HFFc6 (cell line): ENCODE measurements at places on chromosomes 3 and 15. TPM values are rescaled to one million over a fixed set of nuclear protein-coding genes. Genes with fewer than 3 reads are reported as not detected.

DNA sequence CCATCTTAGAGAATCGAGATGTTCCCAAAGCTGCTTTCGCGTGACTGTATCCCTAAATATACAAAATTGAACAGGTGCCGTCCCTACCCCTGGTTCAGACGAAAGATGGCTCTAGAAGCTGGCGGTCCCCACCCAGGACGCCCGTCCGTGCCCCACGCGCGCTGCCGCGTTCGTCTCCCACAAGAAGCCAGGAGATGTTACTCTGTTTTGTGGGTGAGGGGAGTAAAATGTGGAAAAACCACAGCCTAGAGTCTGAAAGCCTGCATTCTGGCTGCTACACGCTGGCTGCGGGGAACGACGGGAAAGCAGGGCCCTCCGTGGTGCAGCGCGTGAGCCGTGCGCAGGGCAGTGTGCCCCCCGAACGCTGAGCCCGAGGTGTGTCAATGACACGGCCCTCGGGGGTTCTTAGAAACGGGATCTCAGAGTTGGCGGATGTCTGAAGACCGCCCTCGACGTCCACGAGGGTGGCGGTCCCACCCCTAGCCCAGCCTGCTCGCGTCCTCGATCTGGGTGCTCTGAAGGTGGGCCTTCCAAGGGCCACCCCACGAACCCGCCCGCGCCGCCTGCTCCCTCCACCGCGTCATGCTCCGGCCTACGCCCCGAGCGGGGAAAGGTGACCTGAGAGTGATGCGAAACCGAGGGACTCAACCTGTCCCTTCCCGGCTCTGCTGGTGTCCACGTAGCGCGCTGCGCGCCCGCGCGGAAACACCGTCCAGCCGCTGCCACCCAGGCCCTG, 95.6 kb downstream of the OCA2 start:
- peaks cover 2% of the 10 kb centered on the region; the same call in 1 of the 2 replicates for H3K27me3 ChIP-seq
- DNase-seq, result no peak
- no peaks in the 10 kb centered on the region for H3K4me1 ChIP-seq
- peaks cover 6% of the 10 kb centered on the region for H3K36me3 ChIP-seq

GRCh38 chr3:74883690-74884089, 269.2 kb upstream of the CNTN3 start:
- no peaks in the 10 kb centered on the region for H3K4me1 ChIP-seq
- H3K4me3 ChIP-seq, result no peak overlapping the region
- DNase-seq, result peak; percentile 27
- H3K27ac ChIP-seq, result no peak overlapping the region

- H3K27ac ChIP-seq, result no peak overlapping the region
- no peak overlapping the region for H3K4me3 ChIP-seq
- DNase-seq, result no peak
- no peaks in the 10 kb centered on the region; the same call in 1 of the 2 replicates for H3K4me1 ChIP-seq
- peaks cover 29% of the 10 kb centered on the region for H3K27me3 ChIP-seq
Measured at GRCh38 chr3:129353589-129353941, 74.9 kb downstream of the EFCAB12 start.

- H3K27ac ChIP-seq, result no peak overlapping the region
- DNase-seq, result no peak
- peaks cover 7% of the 10 kb centered on the region; the same call in 1 of the 2 replicates for H3K27me3 ChIP-seq
- H3K4me3 ChIP-seq, result no peak overlapping the region
Measured at GRCh38 chr3:71857956-71858355, 73.0 kb upstream of the PROK2 start.

DNA sequence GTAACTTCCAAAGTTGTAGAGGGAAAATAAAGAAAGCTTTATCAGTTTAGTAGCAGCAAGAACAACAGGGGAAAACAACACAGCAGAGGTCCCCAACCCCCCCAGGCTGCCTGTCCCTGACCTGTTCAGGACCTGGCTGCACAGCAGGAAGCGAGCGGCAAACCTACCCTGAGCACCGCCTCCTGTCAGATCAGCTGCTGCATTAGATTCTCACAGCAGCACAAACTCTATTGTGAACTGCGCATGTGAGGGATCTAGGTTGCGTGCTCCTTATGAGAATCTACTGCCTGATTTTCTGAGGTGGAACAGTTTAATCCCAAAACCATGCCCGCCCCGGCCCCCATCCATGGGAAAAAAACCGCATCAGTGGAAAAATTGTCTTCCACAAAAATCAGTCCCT, 40.3 kb downstream of the USP50 start:
- H3K27me3 ChIP-seq, result peaks cover 2% of the 10 kb centered on the region
- DNase-seq, result no peak
- H3K4me3 ChIP-seq, result no peak overlapping the region
- no peak overlapping the region for H3K27ac ChIP-seq
- no peaks in the 10 kb centered on the region for H3K4me1 ChIP-seq
- no peaks in the 10 kb centered on the region for H3K36me3 ChIP-seq

- no peak overlapping the region for H3K4me3 ChIP-seq
- H3K27me3 ChIP-seq, result no peaks in the 10 kb centered on the region; the same call in 1 of the 2 replicates
- H3K4me1 ChIP-seq, result no peaks in the 10 kb centered on the region
- H3K36me3 ChIP-seq, result peaks cover 27% of the 10 kb centered on the region
- DNase-seq, result no peak
Measured at GRCh38 chr3:38533285-38533976, 37.3 kb downstream of the EXOG start.

UCN2 gene
- total RNA-seq, result 3.6 to 5.7 TPM (median 4.5 TPM) in 3 replicates

FMN1 gene
- total RNA-seq, result 7.4 to 13.1 TPM (median 8.4 TPM) in 3 replicates
